ENCODE measurements at places on chromosomes 13 and 19.
A peak's percentile ranks its signal among the peaks of the same experiment; 100 is the strongest.

GRCh38 chr19:2611483-2612464 is 90.7 kb downstream of the GNG7 start:
- no peaks in the 10 kb centered on the region for H3K27me3 ChIP-seq
- peak overlapping the region; percentile 31 for H3K4me3 ChIP-seq
- H3K36me3 ChIP-seq = no peaks in the 10 kb centered on the region
- peak overlapping the region; percentile 89 for H3K27ac ChIP-seq
- peak; percentile 36 for DNase-seq

- H3K27me3 ChIP-seq = no peaks in the 10 kb centered on the region
- no peak for DNase-seq
- H3K27ac ChIP-seq = no peak overlapping the region
- H3K4me1 ChIP-seq = peaks cover 8% of the 10 kb centered on the region
- H3K36me3 ChIP-seq = no peaks in the 10 kb centered on the region
- H3K4me3 ChIP-seq = no peak overlapping the region
These were observed 325.4 kb downstream of the FOXO1 start for GRCh38 chr13:40341096-40341471.

DNA sequence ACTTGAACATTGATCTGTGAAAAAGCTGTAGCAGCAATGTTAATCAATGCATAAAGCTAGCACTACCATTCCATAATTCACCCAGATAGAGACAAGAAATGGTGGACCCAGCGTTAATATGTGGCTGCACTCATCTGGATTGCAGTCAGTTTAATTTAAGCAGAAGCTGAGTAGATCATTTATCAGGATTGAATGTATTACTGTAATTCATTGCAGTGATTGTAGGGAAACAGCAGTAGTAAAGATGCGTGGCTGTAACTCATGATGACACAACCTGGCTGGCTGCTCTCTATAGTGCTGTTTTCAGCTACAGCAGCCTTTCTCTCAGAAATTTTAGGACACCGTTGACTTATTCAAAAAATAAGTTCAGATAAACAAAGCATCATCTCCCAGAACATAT is 499.5 kb upstream of the SLITRK6 start:
- no peaks in the 10 kb centered on the region for H3K36me3 ChIP-seq
- no peak overlapping the region for H3K4me3 ChIP-seq
- H3K27ac ChIP-seq = no peak overlapping the region
- H3K4me1 ChIP-seq = no peaks in the 10 kb centered on the region
- no peaks in the 10 kb centered on the region for H3K27me3 ChIP-seq

DNA sequence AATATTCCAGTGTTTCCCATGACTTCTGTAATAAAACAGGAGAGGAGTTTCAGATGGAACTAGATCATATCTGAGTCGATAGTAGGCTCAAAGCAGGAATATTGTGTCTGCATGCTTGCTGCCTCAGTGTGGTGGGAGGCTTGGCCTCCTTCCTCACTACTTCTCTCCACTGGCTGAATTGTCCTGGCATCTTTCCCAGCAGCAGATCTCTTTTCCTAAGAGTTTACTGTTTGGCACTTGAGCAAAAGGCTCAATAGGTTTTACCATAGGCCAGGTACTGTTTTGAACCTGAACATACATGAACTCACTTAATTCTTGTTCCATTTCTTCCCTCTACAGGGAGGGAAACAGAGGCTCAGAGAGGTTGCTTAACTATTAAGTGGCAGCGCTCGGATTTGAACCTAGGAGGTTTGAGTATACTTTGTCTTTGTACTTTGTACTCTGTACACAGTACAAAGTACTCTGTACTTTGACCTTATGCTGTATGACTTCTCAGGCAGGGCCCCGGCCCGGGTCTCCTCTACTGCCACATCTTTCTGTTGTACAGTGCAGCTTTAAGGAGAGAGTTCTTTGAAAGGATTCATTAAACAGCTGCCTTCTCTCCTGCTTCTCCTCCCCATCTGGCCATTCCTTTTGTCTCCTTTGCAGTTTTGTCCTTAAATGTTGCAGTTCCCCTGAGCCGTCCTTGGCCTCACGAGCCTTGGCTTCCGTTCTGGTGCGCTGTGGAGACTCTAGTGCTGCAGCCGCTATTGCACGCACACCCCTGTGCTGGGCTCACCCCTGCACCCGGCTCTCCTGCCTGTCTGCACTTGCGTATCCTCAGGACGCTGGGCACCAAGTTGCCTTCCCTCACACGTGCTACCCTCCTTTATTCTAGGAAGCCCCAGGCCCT is 8.1 kb downstream of the B3GLCT start:
- no peaks in the 10 kb centered on the region for H3K36me3 ChIP-seq
- H3K4me3 ChIP-seq = no peak overlapping the region
- H3K27me3 ChIP-seq = no peaks in the 10 kb centered on the region
- DNase-seq = no peak
- H3K4me1 ChIP-seq = no peaks in the 10 kb centered on the region
- H3K27ac ChIP-seq = no peak overlapping the region

DNA sequence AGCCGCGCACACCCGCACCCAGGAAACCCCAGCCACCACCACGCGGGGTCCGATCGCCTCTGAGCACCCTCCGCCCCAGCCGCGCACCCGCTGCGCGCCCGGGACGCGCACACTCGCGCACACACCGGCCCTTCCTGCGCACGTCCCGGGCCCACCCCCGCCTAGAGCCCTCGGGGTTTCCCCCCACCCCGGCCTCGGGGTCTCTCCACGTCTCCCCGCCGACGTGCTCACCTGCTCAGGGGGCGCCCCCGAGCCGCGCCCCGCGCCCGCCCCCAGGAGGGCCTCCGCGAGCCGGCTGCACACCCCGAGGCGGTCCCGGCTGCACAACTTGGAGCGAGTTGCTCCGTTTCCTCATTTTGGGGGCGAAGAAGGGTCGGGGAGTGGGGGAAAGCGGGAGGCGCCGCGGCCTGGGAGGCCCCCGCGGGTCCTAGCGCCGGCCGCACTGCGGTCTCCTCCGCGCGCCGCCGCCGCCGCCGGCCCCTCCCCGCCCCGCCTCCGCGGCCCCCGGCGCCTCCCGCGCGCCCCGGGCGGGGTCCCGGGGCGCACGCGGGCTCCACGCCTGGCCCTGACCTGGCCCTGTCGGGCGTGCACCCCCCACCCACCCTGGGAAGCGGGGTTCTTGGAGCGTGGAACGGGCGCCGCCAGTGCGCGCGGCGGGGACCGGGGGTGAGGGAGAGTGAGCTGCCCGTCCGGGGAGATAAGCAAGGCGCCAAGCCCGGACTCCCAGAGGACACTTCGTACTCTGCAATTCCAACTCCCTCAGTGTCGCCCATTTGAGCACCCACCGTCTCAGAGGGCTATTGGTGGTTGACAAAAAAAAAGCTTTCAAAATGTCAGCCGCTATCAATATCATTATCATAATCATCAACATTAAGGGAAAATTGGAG is at the start of gene MATK:
Gene MATK, minus strand, starts transcription at position 444 of the 887 bp plus-strand sequence. CDS start 1,246 bp downstream, outside the sequence.
- no peaks in the 10 kb centered on the region for H3K36me3 ChIP-seq
- peaks cover 13% of the 10 kb centered on the region for H3K4me1 ChIP-seq
- H3K27ac ChIP-seq = no peak within 1 kb of the TSS
- H3K4me3 ChIP-seq = peak within 1 kb of the TSS; percentile 63
- peak; percentile 47 for DNase-seq

DNA sequence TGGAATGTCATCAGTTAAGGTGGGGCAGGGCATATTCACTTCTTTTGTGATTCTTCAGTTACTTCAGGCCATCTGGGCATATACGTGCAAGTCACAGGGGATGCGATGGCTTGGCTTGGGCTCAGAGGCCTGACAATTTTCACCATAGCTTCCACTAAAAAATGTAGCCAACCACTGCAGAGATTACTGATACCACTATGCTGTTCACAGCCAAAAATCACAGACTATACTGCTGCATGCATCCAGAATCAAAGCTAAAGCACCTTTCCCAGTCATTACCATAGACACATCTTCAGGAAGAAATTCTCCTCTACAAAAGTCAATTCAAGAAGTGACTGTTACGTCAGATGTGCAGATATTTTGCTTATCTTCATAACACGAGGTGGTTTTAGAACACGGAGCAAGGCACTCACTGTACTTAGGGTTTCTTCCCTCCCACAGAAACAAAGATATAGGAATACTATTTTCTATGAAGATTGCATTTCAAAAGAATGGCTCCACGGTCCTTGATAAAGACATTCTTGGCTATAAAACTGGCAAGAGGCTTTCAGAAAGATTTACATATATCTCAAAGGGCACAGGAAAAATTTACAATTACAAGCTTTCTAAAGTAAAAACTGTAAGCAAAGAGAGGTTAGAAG is 1556.6 kb upstream of the PRR20A start:
- no peaks in the 10 kb centered on the region for H3K4me1 ChIP-seq
- no peaks in the 10 kb centered on the region for H3K36me3 ChIP-seq

DNA sequence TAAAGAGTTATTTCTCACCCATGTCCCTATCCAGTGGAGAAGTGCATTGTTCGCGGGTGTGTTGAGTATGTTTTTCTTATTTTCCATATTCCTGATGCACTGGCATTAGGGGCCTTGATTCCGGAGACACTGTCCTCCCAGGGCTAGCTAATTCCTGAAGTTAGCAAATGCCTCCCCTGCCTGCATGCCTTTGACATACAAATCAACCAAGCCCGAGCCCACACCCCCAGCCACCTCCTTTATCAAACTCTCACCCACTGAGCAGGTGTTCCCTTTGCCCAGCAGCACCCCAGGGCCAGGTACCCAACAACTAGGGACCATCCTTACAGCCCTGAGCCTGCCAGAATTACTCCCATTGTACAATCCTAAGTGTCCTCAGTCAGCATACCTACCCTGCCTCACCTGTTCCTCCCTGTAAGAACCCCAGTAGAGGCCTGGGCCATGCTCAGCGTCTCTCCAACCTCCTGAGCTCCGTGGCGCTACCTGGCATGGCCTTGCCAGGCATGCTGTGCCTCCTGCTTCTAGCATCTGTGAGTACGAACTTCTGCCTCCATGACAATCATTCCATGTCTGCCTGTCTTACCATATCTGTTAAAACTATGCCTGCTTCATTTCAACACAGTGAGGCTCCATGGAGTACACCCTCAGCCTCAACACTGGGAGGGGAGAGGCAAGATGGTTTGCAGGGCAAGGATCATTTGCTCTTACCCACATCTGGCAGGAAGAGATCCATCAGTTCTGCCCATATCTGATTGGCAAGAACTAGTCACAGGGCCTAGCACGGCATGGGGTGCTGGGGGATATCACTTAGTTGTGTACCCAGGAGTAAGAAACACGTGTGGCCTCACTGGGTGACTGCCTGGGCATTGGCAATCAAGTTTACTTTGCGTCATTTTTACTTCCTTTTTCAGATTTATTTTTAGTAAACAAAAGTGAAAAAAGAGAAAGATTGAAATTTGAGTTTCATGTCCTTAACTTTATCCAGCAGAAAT is 203.9 kb downstream of the SHISA2 start:
- no peak overlapping the region for H3K27ac ChIP-seq
- no peaks in the 10 kb centered on the region for H3K36me3 ChIP-seq
- peak; percentile 43 for DNase-seq
- H3K4me1 ChIP-seq = peaks cover 26% of the 10 kb centered on the region
- H3K4me3 ChIP-seq = no peak overlapping the region
- H3K27me3 ChIP-seq = no peaks in the 10 kb centered on the region

- H3K4me3 ChIP-seq = no peak overlapping the region
- no peaks in the 10 kb centered on the region for H3K4me1 ChIP-seq
- DNase-seq = no peak
- H3K27me3 ChIP-seq = no peaks in the 10 kb centered on the region
- no peak overlapping the region for H3K27ac ChIP-seq
These were observed 21.7 kb downstream of the PEPD start for GRCh38 chr19:33499671-33500506.

GRCh38 chr19:32357720-32358119 is 12.3 kb downstream of the ZNF507 start:
- H3K4me1 ChIP-seq = peaks cover 16% of the 10 kb centered on the region
- no peak overlapping the region for H3K4me3 ChIP-seq
- no peak overlapping the region for H3K27ac ChIP-seq
- H3K27me3 ChIP-seq = no peaks in the 10 kb centered on the region
- peaks cover 17% of the 10 kb centered on the region for H3K36me3 ChIP-seq

DNA sequence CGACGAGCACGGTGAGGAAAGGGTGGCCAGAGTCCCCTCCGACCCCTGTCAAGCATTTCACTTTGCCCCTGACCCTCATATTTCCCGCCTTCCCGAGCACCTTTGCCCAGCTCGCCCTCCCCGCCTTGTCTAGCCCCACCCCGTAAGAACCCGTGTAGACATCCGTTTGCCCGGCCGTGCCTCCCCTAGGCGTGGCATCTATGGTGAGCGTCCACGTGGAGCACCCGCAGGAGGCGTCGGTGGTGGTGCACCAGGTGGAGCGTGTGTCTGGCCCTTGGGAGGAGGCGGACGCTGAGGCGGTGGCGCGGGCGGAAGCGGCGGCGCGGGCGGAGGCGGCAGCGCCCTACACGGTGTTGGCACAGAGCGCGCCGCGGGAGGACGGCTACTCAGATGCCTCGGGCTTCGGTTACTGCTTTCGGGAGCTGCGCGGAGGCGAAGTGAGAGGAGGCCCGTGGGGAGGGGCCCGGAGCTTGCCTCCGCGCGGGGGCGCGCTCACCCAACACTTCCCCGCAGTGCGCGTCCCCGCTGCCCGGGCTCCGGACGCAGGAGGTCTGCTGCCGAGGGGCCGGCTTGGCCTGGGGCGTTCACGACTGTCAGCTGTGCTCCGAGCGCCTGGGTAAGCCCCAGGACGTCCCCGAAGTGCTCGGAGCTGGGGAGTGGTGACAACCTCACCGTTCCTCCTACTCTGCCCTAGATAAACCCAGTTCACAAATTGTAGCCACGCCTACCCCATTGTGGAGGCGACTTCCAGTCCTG is 4.2 kb downstream of the LTBP4 start:
- peaks cover 19% of the 10 kb centered on the region for H3K27me3 ChIP-seq
- peak overlapping the region; percentile 78 for H3K27ac ChIP-seq
- peak; percentile 90 for DNase-seq
- H3K4me1 ChIP-seq = peaks cover 64% of the 10 kb centered on the region

DNA sequence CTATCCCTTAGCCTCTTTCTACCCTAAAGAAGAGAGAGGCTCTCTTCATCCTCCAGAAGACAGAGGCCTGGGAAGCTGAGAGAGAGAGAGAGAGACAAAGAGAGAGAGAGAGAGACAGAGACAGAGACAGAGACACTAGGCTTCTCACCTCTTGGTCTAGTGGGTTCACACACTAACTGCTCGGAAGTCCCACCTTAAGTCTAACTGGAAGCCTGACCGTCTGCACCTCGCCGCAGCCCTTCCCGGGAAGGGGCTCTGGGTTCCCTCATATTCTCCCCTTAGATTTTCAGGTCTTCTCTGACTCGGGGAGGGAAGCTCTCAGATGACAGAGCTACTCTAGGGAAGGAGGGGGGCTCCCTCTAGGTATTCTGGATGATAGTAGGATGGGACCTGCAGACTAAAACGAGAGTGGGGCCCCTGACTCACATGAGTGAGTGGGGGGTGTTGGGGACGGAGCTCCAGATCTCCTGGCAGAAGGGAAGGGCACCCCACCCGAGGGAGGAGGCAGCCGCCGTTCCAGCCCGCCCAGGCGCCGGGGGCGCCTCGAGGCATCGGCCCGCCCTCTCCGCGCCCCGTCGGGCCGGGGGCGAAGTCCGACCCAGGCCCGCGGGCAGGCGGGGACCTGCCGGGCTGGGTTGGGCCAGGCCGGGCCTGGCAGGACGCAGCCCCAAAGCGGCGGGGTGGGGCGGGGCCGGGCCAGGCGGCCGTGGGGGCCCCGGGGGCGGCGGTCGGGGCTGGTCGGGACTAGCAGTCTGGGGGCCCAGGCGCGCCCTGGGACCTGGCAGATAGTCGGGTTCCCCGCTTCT is 2.0 kb upstream of the JUNB start:
- peak overlapping the region; percentile 95 for H3K27ac ChIP-seq
- peak; percentile 80 for DNase-seq
- no peaks in the 10 kb centered on the region for H3K27me3 ChIP-seq
- H3K36me3 ChIP-seq = no peaks in the 10 kb centered on the region
